ENCODE measurements at places on chromosomes 13 and 19. TPM values are rescaled to one million over a fixed set of nuclear protein-coding genes. Genes with fewer than 3 reads are reported as not detected.

ZFP14 gene
- total RNA-seq = 2.4 TPM

NAA16 gene
- total RNA-seq = 28.5 TPM

MED4 gene
- 56.1 TPM for total RNA-seq

SUGP1 gene
- 73.4 TPM for total RNA-seq

CD79A gene
- 0.84 TPM for total RNA-seq

ALG11 gene
- total RNA-seq = 21.9 TPM

LILRB2 gene
- total RNA-seq = not detected

WDR87 gene
- total RNA-seq = not detected

ACP5 gene
- total RNA-seq = 27.0 TPM

EEF2 gene
- total RNA-seq = 2,451 TPM

DNA sequence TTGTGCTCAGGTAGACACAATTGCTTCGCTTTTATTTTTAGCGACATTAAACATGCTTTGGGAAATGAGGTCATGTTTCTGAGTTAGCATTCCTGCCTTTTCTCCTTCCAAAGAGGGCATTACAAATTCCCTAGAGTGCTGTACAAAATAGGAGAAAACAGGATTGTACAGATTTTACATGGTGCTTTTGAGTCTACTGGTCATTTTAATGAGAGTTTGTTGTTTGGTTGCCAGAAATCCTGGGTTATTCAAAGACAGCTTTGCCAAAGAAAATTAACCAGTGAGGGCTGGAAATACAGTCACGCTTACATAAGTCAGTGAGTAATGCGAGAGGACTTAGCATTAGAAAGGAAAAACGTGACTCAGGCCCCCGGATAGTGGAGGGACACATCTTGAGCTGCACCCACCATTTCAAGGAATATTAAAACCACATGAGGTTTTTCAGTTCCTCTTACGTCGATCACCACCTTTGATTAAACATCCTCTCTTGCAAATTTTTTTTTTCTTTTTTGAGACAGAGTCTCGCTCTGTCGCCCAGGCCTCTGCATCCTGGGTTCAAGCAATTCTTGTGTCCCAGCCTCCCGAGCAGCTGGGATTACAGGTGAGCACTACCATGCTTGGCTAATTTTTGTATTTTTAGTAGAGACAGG is 55.4 kb downstream of the SACS start:
- peak; percentile 20 for DNase-seq

- no peak for DNase-seq
Observed at GRCh38 chr13:71030784-71031183, 836.2 kb downstream of the DACH1 start.

DNA sequence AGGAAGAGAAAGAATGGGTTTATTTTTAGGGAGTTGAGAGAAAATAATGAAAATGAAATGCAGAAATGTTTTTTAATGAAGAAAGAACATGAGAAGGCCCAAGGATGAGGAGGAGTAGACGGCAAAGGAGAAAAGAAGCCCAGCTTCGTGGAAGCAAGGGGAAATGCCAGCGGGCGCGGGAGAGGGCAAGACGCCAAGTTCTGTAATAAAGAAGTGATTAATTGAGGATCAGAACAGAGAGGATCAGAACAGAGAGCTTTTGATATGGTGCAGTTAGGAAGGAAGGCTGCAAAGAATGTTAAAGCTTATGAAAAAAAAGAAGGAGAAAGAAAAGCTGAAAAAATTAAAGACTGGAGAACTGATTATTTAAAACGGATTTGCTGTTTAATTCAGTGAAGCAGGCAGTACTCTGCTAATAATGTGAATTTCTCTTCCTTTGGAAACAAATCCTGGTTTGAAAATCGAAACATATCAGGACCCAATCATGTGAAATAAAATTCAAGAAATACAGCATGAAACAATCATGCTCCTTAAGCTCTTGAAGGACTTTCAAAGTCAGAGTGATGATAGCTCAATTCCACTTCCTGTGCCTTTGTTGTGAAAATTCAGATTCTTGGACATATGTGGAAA is 99.3 kb upstream of the SOX1 start:
- DNase-seq = no peak

DNA sequence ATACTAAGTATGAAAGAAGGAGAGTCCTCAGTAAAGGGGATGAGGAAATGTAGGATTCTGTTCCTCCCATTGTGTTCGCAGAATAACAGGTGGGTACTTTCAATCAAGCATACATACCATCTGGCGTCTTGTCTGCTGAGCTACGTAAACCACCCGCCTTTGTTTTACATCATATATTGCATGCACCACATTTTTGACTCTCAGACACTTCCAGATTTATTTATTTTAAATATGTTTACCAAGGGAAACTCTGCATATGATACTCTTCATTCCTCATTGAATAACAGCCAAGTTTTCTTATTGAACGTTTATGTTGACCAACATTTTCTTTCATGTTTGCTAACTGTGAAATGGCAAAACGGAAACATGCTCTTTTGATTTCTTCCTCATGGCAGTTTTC is 174.1 kb downstream of the FGF14 start:
- DNase-seq = no peak

GRCh38 chr13:30313311-30313710 is 6.0 kb upstream of the KATNAL1 start:
- DNase-seq = no peak

DNA sequence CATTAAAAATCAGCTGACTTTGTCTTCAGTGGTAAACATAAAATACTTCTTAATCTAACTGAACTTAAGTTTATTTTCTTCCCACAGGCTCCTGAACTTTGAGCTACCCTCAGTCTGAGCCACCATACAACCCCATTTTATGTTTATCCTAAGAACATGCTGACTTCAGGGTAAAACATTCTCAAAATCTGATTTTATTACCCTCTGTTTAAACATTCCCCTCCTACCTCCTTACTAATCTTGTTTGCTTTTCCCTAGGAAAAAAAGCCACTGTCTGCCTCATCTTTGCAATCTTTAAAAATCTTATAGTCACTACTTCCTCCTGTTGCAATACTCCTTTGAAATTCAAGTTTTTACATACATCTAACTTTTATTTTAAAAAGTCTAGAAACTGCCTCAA is 4.0 kb downstream of the ZNF91 start:
- DNase-seq = no peak

- DNase-seq = no peak
Observed at GRCh38 chr19:15769586-15769985, 17.9 kb upstream of the OR10H5 start.

GRCh38 chr13:34344816-34345215 is 526.9 kb downstream of the RFC3 start:
- DNase-seq = no peak

- DNase-seq = no peak
Observed at GRCh38 chr13:94112731-94113130, 366.8 kb downstream of the DCT start.

- DNase-seq = no peak
Observed at GRCh38 chr13:64074971-64075474, 2659.4 kb upstream of the PCDH20 start.

- no peak for DNase-seq
Observed at GRCh38 chr19:55147545-55148251, 1.3 kb downstream of the TNNT1 start.

GRCh38 chr13:112908342-112908741 is 60.7 kb upstream of the MCF2L start:
- DNase-seq = no peak

DNA sequence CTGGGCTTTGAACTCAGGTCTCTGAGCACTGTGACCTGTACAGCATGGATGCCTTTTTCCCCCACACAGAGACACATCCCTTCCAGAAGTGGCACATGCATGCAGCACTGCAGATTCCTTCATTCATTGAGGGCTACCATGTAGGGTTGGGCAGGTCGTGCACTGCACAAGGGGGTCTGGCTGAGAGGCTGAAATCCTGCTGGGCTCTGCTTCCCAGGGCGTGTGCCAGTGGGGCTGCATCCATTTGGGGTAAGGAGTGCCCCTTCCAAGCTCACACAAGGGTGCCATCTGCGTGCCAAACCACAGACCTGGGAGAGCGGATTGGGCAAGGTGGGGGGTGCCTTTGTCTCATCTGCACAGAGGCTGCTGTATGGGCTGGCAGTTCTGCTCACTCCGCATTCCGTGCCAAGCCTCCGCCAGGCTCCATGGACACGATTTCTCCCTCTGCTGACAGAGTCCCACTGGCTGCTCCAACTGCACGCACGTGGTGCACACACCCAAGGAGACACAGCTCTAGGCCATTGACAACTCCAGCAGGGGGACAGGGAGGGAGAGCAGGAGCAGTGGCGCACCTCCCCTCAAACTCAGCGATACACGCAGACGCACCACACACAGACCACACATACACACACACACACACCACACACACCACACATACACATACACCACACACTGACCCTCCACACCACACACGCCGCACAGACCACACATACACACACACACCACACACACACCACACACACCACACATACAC is 4.5 kb upstream of the SHISA7 start:
- no peak for DNase-seq

DNA sequence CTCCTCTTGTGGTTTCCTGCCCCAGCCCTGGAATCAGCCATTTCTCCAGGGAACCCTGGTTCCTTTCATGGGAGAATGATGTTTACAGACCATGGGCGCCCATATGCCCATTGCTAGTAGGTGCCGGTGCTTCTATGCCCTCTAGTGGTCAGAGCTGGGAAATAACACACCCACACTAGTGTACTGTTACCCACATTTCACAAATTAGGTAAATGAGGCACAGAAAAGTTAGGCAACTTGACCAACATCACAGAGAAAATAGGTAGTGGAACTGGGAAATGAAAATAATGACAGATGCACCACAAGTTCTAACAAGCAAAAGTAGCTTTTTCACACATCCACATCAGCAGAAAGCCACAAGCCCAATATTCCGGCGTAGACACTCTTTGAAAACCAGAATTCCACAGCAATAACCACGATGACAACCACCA is 1.3 kb upstream of the CEACAM3 start:
- peak; percentile 34 for DNase-seq

DNA sequence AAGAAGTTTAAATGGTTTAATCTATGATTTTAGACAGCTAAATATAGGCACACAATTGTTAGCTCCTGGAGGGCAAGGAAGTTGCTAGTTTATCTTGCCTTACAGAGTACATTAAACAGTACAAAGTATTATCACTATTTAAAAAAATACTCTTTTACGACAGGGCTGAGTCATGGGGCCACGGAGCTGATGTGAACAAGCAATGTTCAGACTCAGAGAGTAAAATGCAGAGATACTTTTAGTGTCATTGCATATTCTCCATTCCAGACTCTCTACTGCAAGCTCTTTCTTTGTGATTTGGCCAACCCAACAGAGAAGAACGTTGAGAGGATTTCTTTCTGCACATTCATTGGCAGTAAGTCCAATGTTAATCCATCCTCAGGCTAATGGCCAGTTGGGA is 352.4 kb downstream of the SPRY2 start:
- no peak for DNase-seq

GRCh38 chr13:91318886-91319285 is 28.6 kb upstream of the MIR17HG start:
- no peak for DNase-seq

DNA sequence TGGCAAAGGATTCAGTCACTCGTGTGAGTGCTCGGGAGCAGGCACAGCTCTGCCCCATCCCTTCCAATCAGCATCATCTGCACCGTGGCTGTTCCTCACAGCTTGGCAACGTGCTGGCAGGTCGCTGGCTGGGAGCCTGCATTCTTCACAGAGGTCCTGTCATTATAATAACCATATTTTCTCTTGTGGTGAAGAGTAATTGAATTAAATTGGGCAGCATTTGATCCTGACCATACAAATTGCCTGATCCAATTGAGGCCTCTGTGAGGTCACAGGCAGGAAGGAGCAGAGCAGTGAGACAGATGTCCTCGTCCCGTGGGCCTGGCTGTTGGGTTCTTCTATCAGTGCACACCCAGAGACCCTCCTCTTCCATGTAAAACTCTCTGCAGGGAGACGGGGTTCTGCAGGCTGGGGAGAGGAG is 407.8 kb downstream of the COG6 start:
- no peak for DNase-seq

GRCh38 chr13:46660416-46660815 is 107.4 kb downstream of the LRCH1 start:
- no peak for DNase-seq

DNA sequence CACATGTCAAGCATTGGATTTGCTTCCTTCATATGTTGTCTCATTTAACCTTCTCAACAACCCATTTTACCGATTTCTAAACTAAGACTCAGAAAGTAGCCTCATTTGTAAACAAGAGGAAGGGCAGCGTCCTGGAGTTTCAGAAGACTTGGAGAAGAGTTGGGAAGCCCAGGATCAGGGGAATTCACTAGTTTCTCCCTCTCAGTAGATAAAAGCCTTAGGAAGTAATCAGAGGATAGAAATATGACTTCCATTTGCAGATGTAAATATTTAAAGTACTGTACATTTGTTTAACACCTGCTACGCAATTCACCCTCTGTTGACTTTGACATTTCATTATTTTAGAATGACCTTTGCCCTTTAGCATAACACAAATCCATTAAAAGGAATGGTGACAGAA is 216.4 kb downstream of the DCT start:
- no peak for DNase-seq

DNA sequence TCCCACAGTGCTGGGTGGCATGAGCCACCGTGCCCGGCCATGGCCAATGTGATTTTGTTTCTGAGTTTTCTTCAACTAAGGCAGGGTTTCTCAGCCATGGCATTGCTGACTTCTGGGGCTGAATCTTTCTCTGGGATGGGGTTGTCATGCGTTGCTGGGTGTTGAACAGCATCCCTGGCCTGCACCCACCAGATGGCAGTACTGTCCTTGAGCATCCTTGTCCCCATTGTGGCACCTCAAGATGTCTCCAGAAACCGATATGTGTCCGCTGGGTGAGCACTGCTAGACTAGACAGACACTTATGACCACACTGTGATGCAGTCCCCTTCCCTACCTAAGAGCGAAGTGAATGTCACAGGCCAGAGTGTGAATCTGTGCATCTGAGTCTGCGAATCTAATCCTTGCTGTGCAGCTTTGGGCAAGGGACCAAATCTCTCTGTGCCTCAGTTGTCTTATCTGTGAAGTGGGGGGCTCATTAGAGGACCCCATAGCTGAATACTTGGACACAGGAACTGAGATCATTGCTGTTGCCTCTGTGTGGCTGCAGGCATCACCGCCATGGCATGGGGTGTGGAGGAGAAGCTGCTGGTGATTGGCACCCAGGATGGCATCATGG is 50.3 kb upstream of the SIN3B start:
- peak; percentile 28 for DNase-seq

DNA sequence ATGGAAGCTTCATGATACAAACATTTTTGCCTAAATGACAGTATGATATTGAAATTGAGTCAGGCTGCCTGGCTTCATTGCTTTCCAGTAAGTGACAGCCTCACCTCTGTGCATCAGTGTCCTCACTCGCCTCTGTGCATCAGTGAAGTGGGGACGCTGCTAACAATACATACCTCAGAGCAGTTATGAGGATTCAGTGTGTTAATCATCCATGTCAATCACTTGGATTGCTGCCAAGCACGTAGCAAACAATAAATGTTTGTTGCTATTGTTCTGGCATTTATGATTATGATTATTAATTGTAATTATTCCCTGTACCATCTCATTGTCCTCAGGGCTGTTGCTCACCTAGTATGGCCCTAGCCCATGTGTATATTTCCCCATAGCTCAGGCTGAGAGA is 8.8 kb downstream of the PPP2R1A start:
- no peak for DNase-seq

Data from activated T-helper 2 cell treated with anti-CD3 and anti-CD28 coated beads, Interferon-gamma antibody, Interleukin-2, Interleukin-4, amounts not matched to agents 10 μg/mL and 5 μg/mL and 100 μg/mL, durations not matched to agents 14 hours and 24 hours and 36 hours (primary cell).